ENCODE measurements at places on chromosomes 7 and 10.

DNA sequence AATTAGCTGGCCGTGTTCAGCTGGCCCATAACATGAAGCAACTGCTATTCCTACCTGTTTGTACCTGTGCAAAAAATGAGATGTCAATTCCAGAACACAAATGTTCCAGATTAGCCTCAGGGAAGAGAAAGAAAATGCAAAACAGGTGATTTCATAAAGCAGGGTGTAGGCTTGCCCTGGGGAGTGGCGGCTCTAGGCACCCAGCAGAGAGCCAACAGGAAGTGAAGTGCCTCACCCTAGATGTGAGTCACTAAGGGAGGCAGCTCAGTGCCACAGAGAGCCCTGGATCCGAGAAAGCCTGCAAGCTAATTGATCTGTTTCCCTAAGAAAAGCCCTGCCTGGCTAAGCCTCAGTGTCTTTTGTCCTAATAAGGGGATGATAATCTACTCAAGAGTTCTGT is 240.0 kb downstream of the ARHGAP21 start:
- no peak for DNase-seq

- peak; percentile 79 for DNase-seq
Measured at GRCh38 chr10:95363303-95363912, 72.6 kb upstream of the PDLIM1 start.

- DNase-seq, result no peak
Measured at GRCh38 chr10:93501650-93502049, 5.2 kb downstream of the CEP55 start.

DNA sequence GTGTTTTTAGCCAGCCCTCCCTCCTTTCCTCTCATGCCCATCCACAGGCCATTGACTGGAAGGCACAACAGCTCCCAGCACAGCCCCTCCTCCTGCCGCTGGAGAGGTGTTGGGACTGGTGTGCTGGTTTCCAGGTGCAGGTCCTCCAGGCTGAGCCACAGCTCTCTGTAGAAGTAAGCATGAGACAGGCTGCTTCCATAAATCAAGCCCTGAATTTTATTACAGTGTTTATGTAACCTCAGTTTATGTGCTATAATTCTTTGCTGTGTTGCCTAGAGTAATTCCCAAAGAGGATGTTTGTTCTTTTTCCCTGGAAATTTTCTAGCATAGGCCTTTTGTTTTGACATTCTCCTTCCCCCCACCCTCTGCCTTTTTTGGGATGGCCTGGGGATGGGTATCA is 445.8 kb downstream of the AUTS2 start:
- no peak for DNase-seq

DNA sequence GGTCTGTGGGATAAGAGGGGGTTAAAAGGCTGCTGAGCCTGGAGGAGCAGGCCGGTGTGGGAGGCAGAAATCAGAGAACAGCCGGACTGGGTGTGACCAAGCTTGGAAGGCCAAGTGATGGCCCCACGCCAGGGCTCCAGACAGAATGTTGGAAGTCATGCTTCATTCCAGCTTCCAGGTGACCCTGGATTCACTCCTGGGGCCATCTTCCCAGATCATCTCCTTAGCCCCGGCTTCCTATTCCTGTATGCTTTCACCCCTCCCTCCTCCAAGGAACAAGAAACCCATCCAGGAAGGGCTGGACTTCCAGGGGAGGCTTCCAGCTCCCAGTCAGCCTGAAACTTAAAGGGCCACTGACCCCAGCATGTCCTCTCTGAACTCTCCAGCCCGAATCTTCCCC is 1.0 kb downstream of the INMT start:
- DNase-seq, result no peak

- no peak for DNase-seq
Measured at GRCh38 chr7:92881091-92881485, 44.7 kb upstream of the CDK6 start.

DNA sequence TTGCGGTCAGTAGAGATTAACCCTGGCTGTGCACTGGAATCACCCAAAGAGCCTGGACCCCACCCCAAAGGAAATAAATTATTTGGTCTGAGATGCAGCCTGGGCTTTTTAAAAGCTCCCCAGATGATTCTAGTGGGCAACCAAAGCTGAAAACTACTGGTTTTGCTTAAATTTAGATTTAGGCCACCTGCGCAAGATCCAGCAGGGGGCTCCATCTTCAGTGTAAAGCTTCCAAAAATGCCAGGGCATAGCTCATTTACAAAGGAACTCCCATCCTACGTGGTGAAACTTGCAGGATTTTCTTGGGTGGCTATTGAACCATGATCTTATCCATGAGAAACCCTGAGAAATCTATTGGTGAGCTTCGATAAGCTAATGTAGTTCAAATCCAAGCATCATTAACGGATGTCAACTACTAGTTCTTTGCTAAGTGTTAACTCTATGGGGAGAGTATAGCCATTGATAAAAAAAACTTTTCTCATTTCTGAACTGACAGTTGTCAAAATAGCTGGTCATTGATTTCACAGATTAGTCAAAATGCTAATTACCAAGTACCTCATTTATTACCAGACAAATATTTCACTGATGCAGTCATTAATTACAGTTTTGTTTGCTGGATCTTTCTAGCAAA is 315.3 kb downstream of the LHFPL3 start:
- peak; percentile 6 for DNase-seq

DNA sequence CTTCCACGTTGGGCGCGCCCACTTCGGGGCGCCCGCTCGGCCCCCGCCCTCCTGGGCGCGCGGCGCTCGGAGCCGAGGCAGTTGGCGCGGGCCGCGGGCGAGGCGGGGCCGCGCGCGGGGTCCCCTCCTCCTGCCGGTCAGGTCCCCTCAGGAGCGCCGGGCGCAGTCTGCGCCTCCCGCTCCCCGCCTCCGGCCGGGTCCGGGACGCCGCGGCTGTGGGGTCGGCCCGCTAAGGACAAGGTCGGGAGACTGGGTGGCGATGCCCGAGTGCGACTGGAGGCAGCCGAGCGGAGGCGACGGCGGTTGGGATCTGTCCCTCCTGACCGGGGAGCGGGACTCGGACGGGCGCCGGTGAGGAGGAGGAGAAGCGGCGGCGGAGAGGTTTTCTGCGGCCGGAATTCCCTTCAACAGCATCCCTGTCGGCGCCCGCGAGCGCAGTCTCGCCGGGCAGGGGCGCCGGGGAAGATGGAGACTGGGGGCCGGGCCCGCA is at the start of gene ATRNL1:
ATRNL1 (plus strand) TSS at position 80 of the 490 bp plus-strand sequence; CDS start at position 466, 386 bp downstream.
- no peak for DNase-seq

GRCh38 chr7:111362506-111363054 is 199.7 kb downstream of the IMMP2L start:
- no peak for DNase-seq

- no peak for DNase-seq
Measured at GRCh38 chr10:76245951-76246495, 814.6 kb downstream of the LRMDA start.
